ENCODE measurements at places on chromosomes 7 and 10. TPM values are rescaled to one million over a fixed set of nuclear protein-coding genes. Genes with fewer than 3 reads are reported as not detected.

DNA sequence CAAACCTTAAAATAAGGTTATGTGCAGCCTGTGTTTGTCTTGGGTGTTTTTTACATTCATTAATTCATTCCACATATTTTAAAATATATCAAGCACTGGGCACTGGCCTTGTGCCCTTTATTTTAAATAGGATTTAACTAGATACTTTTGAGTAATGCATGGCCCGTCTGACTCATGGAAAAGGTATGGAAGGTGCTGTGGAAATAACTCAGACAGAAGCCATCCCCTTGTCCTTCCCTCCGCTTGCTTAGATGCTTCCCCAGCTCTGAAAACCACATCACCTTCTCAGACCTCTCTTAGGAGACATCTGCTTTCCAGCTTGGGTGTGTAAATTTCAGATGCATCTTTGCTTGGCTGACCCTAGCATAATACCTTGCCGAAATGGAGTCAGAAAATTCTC lies 30.5 kb downstream of the SLC18A2 start:
- no peaks in the 10 kb centered on the region for H3K4me1 ChIP-seq
- no peak overlapping the region for H3K4me3 ChIP-seq
- no peaks in the 10 kb centered on the region for H3K36me3 ChIP-seq
- no peak for DNase-seq

- H3K36me3 ChIP-seq = peaks cover 4% of the 10 kb centered on the region
- H3K27ac ChIP-seq = peak overlapping the region; percentile 1
- H3K27me3 ChIP-seq = peaks cover 23% of the 10 kb centered on the region
- DNase-seq = no peak
- no peak overlapping the region for H3K4me3 ChIP-seq
- H3K4me1 ChIP-seq = peaks cover 36% of the 10 kb centered on the region
These were observed 36.5 kb upstream of the EEPD1 start for GRCh38 chr7:36116347-36117202.

DNA sequence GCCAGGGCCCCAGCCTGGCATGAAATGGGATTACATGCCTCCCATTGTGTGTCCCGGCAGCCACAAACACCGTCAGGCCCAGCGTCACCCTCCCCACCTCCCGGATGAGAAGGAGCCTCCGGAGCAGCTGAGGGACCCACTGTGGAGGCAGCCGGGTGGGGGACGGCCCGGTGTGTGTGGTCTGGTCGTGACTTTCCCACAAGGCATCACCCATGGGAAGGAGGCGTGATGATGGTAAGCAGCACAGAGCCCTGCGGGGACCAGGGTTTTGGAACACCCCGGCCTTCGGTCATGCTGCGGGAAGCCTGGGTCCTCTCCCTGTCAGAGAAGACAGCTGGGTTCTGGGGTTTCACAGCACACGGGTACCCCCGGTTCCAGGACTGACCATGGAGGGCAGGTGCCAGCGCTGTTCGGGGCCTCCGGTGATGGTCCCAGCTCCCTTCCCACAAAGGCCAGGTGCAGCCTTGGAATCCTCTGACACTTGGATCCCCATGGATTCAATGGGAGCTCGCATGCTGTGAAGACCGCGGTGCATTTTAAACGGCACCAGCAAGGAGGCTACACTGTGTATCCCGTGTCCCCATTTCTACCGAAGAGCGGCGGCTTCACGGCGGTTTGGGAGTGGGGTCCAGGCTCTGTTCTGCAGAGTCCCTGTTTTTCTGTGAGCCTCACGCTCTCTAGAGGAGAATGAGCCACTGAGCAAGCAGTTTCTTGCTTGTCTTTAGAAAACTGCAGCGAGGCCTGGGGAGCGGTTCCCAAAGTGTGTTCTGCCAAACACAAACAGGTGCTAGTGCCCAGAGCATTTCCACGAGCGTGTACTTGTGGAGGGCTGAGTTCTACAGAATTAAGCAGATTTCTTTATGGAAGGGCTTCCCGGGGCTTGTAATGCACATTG lies 336.0 kb downstream of the ADARB2 start:
- H3K4me1 ChIP-seq = no peaks in the 10 kb centered on the region
- H3K27ac ChIP-seq = no peak overlapping the region
- no peaks in the 10 kb centered on the region for H3K36me3 ChIP-seq
- H3K4me3 ChIP-seq = no peak overlapping the region
- H3K27me3 ChIP-seq = peaks cover 6% of the 10 kb centered on the region
- no peak for DNase-seq

GRCh38 chr10:129497013-129497412 lies 30.0 kb downstream of the MGMT start:
- peaks cover 53% of the 10 kb centered on the region for H3K36me3 ChIP-seq
- no peaks in the 10 kb centered on the region for H3K27me3 ChIP-seq

GRCh38 chr7:9029681-9030530 lies 596.5 kb downstream of the NXPH1 start:
- no peak for DNase-seq
- H3K4me1 ChIP-seq = no peaks in the 10 kb centered on the region
- H3K36me3 ChIP-seq = no peaks in the 10 kb centered on the region
- H3K27ac ChIP-seq = no peak overlapping the region
- H3K4me3 ChIP-seq = no peak overlapping the region
- no peaks in the 10 kb centered on the region for H3K27me3 ChIP-seq

DNA sequence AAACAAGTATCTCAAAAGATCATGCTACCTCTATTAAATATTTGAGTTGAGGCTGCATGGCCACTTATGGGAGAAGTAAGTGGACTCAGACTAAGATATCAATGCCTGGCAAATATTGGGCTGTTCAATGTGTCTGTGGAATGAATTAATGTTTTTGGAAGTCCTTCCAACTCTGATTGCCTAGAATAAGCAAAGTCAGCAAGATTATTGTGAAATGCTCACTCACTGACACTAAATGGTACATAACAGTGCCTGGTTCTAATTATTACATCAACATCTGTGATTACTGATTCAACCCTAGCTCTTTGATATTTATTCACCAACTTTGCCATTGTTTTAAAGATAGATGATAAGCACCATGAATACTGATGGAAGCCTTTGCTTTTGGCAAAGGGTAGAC lies 45.5 kb upstream of the HDAC9 start:
- H3K27me3 ChIP-seq = no peaks in the 10 kb centered on the region
- H3K4me1 ChIP-seq = no peaks in the 10 kb centered on the region
- no peak overlapping the region for H3K27ac ChIP-seq
- no peak overlapping the region for H3K4me3 ChIP-seq
- H3K36me3 ChIP-seq = no peaks in the 10 kb centered on the region

- H3K36me3 ChIP-seq = no peaks in the 10 kb centered on the region
- H3K4me3 ChIP-seq = no peak overlapping the region
- peaks cover 5% of the 10 kb centered on the region for H3K27me3 ChIP-seq
- peaks cover 45% of the 10 kb centered on the region for H3K4me1 ChIP-seq
- H3K27ac ChIP-seq = no peak overlapping the region
These were observed 33.3 kb downstream of the ITPRIP start for GRCh38 chr10:104304927-104305326.

GRCh38 chr7:17013204-17013603 lies 131.4 kb upstream of the AGR3 start:
- no peak overlapping the region for H3K27ac ChIP-seq
- H3K4me3 ChIP-seq = no peak overlapping the region
- H3K27me3 ChIP-seq = no peaks in the 10 kb centered on the region
- DNase-seq = no peak
- peaks cover 26% of the 10 kb centered on the region for H3K4me1 ChIP-seq
- no peaks in the 10 kb centered on the region for H3K36me3 ChIP-seq

PRSS37 gene
- not detected for total RNA-seq

NUDT13 gene
- 1.0 TPM for total RNA-seq

OR9A2 gene
- not detected for total RNA-seq

KCP gene
- total RNA-seq = 0.12 TPM

DYNC1I1 gene
- total RNA-seq = not detected
